ENCODE measurements at places on chromosomes 13 and 19.

DNA sequence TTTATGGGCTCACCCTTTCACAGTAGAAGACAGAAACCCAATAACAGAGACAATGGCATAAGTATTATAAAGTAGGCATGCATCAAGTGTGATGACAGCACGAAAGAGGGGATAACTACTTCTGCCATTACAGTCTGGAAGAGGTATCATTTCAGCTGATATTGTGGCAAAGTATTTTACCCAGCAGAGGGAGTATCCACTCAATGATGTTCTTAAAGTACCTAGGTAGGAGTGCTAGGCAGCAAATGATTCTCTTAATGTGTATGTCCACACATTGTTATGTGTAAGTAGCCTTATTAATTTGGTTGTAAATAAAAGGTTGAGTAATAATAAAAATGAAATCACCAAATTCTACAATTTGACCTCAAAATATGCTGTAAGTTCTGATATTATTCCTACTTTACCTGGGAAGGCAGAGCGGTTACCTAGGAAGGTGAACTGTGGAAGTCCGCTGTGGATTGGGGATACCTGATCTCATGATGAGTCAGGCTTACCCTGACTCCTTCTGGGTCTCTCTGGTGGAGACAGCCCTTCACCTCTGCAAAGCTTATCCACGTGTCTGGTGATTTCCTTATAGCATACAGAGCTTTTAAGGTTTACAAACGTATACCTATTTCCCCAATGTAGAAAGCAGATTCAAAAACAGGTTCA, 4.1 kb upstream of the UBAC2 start:
- DNase-seq: no peak

GRCh38 chr13:30026093-30026492, 175.7 kb upstream of the UBL3 start:
- DNase-seq: no peak

DNA sequence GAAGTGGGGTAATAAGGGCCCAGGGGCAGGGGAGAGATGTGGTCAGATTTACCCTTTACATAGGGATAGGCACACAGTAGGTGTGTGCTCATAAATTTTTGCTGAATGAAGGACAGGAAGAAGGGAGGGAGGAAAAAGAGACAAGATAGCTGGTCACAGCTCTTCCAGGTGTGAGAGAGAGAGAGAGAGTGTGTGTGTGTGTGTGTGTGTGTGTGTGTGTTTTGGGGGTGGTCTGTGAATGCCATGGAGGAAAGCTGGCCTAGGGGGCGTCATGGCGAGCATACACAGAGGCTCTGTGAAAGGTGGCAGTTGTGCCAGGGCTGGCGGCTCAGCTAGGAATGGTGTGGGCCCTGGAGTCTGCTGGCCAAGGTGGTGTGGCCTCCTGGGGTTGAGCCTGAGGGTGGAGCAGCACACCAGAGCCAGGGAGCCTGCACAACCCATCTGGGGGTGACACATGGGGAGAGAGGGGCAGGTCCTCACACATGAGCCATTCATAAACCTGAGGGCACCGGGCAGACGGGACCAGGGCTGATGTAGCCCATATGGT, 6.0 kb upstream of the PRX start:
- no peak for DNase-seq

- no peak for DNase-seq
Measured at GRCh38 chr19:6540918-6541689, 10.3 kb downstream of the TNFSF9 start.

DNA sequence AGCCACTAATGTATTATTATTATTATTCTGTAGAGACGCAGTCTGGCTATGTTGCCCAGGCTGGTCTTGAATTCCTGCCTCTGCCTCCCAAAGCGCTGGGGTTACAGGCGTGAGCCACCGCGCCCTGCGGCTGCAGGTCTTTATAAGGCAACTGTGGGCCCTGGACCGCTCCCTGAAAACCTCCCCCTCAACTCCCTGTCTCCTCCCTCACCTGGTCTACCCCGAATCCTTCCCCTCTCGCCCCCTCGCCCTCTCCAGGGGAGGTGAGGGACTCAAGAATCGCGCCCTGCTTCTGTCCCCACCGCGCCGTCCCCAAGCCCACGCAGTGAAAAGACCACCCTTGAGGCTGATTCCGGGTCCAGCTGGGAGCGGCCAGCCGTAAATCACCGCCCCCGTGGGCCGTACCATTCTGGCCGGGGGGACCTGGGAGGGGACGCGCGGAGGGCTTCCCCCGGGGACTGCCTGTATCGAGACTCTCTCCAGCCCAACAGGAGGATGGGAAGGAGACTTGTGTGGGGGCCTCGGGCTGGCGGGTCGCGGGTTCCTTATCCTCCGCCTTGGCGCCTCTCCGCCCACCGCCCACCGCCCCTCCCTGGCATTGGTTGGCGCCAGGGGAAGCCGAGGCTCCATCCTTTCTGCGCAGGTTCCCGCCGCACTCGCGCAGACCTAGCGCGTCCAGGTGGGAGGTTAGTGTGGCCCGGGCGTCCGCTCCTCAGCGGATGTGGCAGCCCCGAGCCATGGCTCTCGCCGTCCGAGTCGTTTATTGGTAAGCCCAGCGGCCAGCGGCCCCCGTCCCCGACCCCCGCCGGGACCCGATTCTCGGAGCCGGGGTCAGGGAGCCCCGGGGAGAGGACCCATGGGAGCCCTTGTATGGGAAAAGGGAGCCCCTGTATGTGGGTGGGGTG, at the start of gene SELENOW:
TSS of gene SELENOW (plus strand) at position 655 of the 905 bp plus-strand sequence. CDS start at position 738, 83 bp downstream.
- DNase-seq: no peak

- DNase-seq: no peak
Measured at GRCh38 chr19:6573350-6573749, 17.6 kb downstream of the CD70 start.

GRCh38 chr19:45753548-45753947, 15.5 kb downstream of the SIX5 start:
- no peak for DNase-seq

GRCh38 chr13:65260946-65261891, 1968.9 kb downstream of the PCDH9 start:
- no peak for DNase-seq

DNA sequence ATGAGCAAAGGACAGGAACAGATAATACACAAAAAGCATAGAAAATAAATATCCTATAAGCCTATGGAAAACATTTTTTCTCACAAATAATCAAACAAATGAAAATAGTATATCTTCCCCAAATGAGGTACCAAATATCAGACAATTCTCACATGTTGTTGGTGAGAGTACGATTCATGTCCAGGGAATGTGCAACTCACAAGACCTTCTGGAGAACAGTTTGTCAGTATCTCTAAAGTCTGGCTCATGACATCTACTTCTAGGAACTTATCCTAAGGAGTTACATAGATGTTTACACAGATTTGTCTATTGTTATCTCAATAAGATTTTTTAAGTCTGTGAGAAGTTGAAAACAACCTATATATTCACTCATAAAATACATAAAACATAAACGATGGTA, 80.3 kb upstream of the ARHGEF7 start:
- DNase-seq: no peak

- no peak for DNase-seq
Measured at GRCh38 chr13:49288458-49288857, 40.7 kb downstream of the CDADC1 start.

DNA sequence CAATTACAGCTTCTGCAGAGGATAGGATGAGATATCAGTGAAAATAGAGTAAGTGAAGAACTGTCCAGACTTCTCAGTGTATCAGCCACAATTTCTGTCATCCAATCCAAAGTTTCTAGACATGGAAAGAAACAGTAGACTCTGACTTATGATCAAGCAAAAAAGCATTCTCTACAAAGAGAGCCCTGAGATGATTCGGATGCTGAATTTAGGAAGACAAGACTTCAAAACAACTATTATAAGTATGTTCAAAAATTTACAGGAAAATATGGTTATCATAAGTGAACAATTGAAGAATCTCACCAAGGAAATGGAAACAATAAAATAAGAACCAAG, 238.2 kb upstream of the IRS2 start:
- no peak for DNase-seq

DNA sequence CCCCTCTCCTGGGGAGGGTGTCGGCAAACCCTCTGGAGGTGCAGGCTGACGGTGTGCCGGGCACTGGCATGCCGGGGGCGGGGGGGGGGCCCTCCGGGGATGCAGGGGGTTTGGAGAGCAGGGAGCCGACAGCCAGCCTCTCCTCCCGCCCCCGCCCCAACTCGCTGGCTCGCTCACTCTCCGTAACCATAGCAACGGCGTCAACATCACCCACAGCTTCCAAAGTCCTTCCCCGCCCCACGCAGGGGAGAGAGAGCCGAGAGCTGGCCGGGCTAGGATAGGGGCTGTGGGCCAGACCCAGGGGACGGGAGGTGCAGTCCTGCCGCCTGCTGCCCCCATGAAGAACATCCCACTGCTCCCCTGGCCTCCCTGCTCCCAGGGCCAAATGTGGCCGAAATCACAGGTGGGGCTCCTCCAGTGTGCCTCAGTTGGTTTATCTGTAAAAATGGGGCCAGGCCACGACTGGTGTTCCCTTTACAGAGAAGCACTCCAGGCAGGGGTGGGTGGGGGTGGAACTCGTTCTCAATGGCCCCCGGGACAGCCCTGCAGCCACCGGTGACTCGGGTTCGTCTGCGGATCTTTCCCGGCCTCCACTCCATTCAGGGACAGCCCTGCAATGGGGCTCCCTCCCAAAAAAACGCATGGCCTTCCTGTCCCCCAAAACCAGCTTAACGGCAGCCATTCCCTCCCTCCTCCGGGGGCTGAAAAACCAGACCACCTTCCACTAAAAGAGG, 3.2 kb downstream of the KLF16 start:
- no peak for DNase-seq

- no peak for DNase-seq
Measured at GRCh38 chr13:97246596-97247158, 24.5 kb downstream of the MBNL2 start.

GRCh38 chr19:54335164-54335563, 3.8 kb downstream of the LILRA4 start:
- DNase-seq: no peak

DNA sequence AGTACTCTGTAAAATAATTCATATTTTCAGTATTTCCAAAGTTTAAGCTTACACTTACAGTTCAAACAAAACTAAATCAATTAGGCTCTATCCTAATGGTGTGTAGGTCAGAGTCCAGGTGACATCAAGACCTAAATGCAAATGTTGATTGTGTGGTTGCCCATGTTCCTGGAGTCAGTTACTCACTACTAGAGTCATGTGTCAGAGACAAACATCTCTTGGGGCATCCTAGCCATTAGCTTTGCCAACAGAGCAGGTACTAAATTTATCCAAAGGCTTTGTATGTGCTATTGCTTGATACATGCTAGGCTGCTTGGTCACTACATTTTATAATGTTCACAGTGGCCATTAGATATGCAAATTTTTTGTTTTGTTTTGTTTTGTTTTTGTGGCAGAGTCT, 11.7 kb downstream of the SPRY2 start:
- DNase-seq: no peak

DNA sequence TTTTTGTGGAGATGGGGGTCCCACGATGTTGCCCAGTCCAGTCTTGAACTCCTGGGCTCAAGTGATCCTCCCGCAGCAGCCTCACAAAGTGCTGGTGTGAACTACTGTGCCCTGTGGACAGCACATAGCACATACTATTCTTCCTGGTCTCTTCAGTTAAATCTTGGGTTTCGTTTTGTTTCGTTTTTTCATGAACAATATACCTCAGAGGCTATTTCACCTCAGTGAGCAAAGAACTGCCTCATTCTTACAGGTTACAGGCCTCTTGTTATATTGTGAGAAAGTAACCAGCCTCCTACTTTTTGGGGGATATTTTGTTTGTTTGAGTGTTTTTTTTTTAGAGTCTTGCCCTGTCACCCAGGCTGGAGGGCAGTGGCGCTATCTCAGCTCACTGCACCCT, 1.3 kb upstream of the C3 start:
- DNase-seq: no peak

- no peak for DNase-seq
Measured at GRCh38 chr13:106981051-106981450, 413.1 kb upstream of the ARGLU1 start.

Data from thoracic aorta (tissue), 2 donors.